ENCODE measurements at places on chromosomes 5 and 9. TPM values are rescaled to one million over a fixed set of nuclear protein-coding genes. Genes with fewer than 3 reads are reported as not detected.

Gene C1QTNF2
- not detected for total RNA-seq

Gene THBS4
- 0.60 TPM for total RNA-seq

Gene ANKRD55
- 0.11 TPM for total RNA-seq

Gene NTNG2
- 0.02 TPM for total RNA-seq

Gene TAS2R1
- not detected for total RNA-seq

Gene BAAT
- total RNA-seq: 0.71 TPM

Gene KCNT1
- total RNA-seq: not detected

Gene ECSCR
- total RNA-seq: not detected

Measured in HepG2 (cell line).